ENCODE measurements at places on chromosomes 7 and 10. TPM values are rescaled to one million over a fixed set of nuclear protein-coding genes. Genes with fewer than 3 reads are reported as not detected.

DNA sequence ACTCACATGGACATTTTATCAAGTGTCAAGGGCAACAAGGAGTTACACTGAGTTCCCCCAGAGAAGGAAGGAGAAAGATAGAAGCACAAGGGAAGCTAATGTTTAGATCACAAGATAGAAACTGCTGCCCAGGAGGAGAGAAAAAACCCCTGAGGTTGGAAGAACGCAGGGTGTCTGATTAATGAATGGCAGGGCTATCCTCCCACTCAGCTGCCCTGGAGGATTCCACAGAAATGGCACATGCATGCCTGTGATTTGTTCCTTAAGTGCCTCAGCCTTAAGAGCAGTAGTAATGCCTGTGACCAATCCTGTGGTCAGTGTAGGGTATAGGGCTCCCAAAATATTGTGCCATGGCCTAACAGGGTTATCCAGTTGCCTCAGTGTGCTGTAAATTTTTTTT lies 20.2 kb downstream of the DNAJB9 start:
- no peak for DNase-seq

GRCh38 chr7:39703144-39703543 lies 79.8 kb downstream of the RALA start:
- DNase-seq: no peak

- DNase-seq: no peak
Observed at GRCh38 chr10:98950106-98950505, 285.5 kb downstream of the HPSE2 start.

Gene DPP6
- 6.4 TPM for total RNA-seq

- DNase-seq: peak; percentile 42
Observed at GRCh38 chr10:30752481-30752881, 122.9 kb upstream of the LYZL2 start.

GRCh38 chr7:84256571-84256971 lies 62.0 kb upstream of the SEMA3A start:
- DNase-seq: no peak

Gene PKD2L1
- not detected for total RNA-seq

GRCh38 chr7:139851770-139852481 lies 22.9 kb downstream of the TBXAS1 start:
- DNase-seq: peak; percentile 41

Gene SSMEM1
- not detected for total RNA-seq

DNA sequence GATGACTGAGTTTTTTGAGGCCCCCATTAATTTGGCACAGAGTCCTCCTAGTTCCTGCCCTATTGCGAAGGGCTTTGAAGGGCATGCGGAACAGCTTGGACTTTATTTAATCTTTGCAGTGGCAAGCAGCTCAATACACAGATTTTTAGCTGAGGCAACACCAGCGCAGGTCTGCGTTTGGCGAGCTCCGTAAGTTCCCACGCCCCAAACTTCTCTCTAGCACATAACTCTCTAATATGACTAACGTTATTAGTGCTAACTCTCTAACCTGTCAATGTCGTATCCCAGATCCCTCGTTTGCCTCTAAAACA lies 366 bp upstream of the TAF3 start:
- DNase-seq: no peak

Gene MET
- 19.7 TPM for total RNA-seq

GRCh38 chr7:111647881-111648280 lies 85.6 kb upstream of the IMMP2L start:
- no peak for DNase-seq

Data from stomach (tissue), 19 donors.